Cerebellum (tissue), 4 donors: ENCODE measurements at places on chromosomes 4 and X. TPM values are rescaled to one million over a fixed set of nuclear protein-coding genes. Genes with fewer than 3 reads are reported as not detected.

IL1RAPL1 gene
- 19.5 TPM for total RNA-seq

EPHA5 gene
- total RNA-seq = 93.4 TPM

GLRA2 gene
- total RNA-seq = 44.4 TPM

CXCL8 gene
- 2.0 TPM for total RNA-seq

HELT gene
- total RNA-seq = not detected

UGT2A2 gene
- total RNA-seq = not detected

NSG1 gene
- 223 TPM for total RNA-seq

BST1 gene
- total RNA-seq = 1.2 TPM

DNA sequence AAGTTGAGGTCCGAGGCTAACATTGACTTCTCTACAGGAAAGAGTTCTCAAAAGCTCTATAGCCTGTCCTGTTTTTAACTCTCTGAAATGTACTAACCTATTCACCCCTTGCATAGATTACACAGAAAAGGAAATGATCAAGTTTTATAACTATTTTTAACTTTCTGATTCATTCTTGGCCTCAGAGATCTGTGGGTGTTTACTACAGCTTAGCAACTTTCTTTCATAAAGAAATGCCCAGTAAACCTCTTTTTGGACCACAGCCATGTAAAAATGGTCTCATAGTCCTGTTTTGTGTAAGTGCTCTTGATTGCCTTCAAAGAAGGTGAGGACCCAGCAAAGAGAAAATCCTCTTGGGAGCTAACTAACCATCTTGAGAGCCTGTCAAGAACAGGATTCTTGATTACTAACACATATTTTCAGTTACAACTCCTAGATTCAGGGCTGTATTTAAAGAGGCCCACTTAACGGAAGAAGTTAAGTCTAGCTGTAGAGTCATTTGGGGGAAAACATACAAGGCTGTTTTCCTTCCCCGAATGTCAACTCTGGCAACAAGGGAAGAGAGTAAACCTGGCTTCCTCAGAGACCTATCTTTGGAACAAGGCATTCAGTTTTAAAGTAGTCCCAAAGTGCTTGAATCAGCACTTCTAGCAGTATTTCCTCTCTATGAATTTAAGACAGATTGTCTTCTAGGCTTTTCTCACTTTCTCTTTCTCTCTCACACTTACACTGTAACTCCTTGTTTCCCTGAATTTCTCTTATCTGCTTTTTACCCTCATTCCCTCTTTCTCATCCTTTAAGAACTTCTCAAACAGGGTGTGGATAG, 78.2 kb downstream of the IL21 start:
- DNase-seq = no peak

- no peak for DNase-seq
These were observed 141.0 kb downstream of the ASB9 start for GRCh38 chrX:15128861-15129260.

DNA sequence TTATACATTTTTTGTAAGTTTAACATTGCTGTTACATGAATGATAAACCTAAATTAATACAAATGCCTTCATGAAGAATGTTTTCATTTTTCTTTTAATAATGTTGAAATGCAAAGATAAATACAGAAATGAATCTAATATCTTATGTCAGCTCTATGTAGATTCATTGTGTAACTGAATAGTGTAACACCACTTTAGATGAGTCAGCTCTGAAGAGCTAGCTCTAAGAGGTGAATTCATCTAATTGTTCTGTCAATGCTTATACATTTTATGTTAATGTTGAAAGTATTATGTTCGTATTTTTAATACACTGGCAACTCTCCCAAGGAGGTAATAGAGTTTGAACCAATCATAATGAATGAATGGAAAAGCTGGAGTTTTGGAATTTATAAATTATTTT, 146.9 kb upstream of the FMR1 start:
- no peak for DNase-seq

- DNase-seq = no peak
These were observed 6.3 kb upstream of the YIPF6 start for GRCh38 chrX:68492583-68492982.

DNA sequence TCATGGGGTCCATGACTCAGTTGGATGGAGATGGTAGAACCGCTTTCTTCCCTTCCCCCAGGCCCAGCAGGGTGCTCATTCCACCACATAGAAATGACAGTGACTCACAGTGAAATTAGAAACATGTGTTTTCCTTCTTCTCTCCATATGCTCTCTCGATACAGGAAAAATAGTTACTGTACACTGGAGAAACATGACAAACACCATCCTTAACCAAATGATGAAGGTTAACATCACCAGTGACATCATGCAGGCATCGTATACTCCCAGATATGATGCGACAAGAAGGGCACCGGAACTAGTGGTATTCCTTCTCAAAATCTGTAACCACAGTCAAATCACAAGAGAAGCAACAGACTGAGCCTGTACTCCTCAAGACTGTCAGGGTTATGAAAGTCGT, 11.7 kb upstream of the RAB40A start:
- no peak for DNase-seq

GRCh38 chr4:85362550-85362949, 112.4 kb upstream of the ARHGAP24 start:
- DNase-seq = no peak

DNA sequence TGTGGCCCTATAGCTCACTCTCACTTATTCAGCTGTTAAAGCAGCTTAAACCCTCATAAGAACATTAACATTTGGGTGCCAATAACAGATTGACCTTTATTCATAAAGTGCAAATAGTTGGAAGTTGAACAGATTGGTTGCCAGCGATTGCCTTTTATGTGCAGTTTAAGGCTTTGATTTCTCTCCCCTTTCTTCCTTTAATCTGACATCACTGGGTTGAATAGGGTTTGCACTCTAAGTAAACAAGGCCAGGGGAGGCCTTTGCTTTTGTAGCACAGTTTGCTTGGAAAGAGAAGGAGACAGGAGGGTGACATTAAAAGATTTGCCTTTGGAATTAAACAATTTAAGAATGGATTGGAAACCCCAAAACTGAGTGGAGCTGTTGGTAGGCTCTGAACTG, 114.3 kb downstream of the NKX6-1 start:
- DNase-seq = no peak

GRCh38 chr4:119244832-119245231, 32.3 kb downstream of the USP53 start:
- DNase-seq = no peak

GRCh38 chrX:135408794-135409193, 12.9 kb upstream of the SMIM10L2A start:
- DNase-seq = no peak

- no peak for DNase-seq
These were observed 69.0 kb upstream of the IQCM start for GRCh38 chr4:149884529-149885181.

DNA sequence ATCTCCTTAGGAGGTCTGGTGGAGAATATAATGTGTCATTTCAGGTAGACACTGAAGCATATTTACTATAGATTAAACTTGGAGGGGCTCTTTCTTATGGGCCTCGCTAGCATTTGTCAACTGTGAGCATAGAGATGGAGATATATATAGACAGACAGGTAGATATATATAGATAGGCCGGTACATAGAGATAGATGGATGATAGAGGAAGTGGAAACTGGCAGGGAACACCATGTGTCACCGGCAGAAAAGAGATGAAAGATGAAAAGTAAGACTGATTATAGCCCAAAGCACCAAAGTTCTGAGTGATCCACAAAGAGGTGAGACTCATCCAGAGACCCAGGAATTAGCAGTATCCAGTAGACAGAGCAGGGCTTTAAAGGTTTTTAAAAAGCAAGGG, 268.1 kb downstream of the FBXW7 start:
- no peak for DNase-seq

DNA sequence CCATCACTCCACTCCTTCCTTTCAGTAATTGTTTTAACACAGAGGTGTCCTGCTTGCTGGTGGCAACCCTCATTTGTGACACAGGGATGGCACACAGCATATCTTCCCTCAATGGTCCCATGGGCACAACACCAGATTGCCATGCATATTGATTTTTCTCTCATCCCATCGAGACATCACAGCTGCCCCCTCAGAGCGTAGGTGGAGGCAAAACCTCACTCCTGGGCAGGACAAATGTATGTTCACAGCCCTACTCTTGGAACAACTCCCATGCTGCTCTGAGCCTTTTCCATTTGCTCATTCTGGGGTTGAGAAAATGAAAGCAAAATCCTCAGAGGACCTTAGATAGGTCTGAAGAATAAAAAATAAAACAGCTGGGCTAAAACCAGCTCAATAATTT, 172.2 kb downstream of the GABRB1 start:
- DNase-seq = no peak

GRCh38 chrX:71666240-71667223, 814 bp upstream of the LOC101059915 start:
- DNase-seq = no peak
